Airway epithelial cell (primary cell): ENCODE measurements at places on chromosomes 3 and 15. TPM values are rescaled to one million over a fixed set of nuclear protein-coding genes. Genes with fewer than 3 reads are reported as not detected.

CCR9 gene
- total RNA-seq = not detected in 2 replicates

FBXL2 gene
- 10.0 and 11.6 TPM in 2 replicates for total RNA-seq

CA12 gene
- total RNA-seq = 113 and 131 TPM in 2 replicates

GP5 gene
- total RNA-seq = not detected in 2 replicates

PPP2R3A gene
- 6.8 and 8.5 TPM in 2 replicates for total RNA-seq

MESP1 gene
- total RNA-seq = 0.07 TPM in 1 of 2 replicates, not detected in the other

SPG21 gene
- 73.0 and 91.5 TPM in 2 replicates for total RNA-seq

CFAP91 gene
- 0.07 TPM in 1 of 2 replicates, not detected in the other for total RNA-seq

FRG2C gene
- not detected in 2 replicates for total RNA-seq

CYP1A2 gene
- not detected in 2 replicates for total RNA-seq

RBPMS2 gene
- not detected in 2 replicates for total RNA-seq

GHRL gene
- not detected in 2 replicates for total RNA-seq

ITPKA gene
- 2.0 and 3.3 TPM in 2 replicates for total RNA-seq

GOLGA8S gene
- not detected in 2 replicates for total RNA-seq

PLAAT1 gene
- 1.6 and 2.0 TPM in 2 replicates for total RNA-seq

SLC24A5 gene
- total RNA-seq = not detected in 2 replicates

PPP1R2 gene
- 35.3 and 52.7 TPM in 2 replicates for total RNA-seq

PTPRG gene
- total RNA-seq = 11.0 and 14.4 TPM in 2 replicates

ANKRD34C gene
- total RNA-seq = not detected in 2 replicates

SYNM gene
- 0.63 and 0.74 TPM in 2 replicates for total RNA-seq

CCR8 gene
- not detected in 2 replicates for total RNA-seq

SLC6A11 gene
- 0.35 and 0.79 TPM in 2 replicates for total RNA-seq

NOX5 gene
- total RNA-seq = 0.14 TPM in 1 of 2 replicates, not detected in the other

OR5H15 gene
- not detected in 2 replicates for total RNA-seq

MTHFS gene
- 18.0 and 19.8 TPM in 2 replicates for total RNA-seq

DUOXA2 gene
- total RNA-seq = not detected in 2 replicates

AMOTL2 gene
- total RNA-seq = 50.8 and 65.5 TPM in 2 replicates

SPINK8 gene
- total RNA-seq = not detected in 2 replicates

GPR149 gene
- not detected in 2 replicates for total RNA-seq

SCN11A gene
- total RNA-seq = not detected in 2 replicates

FBXO40 gene
- not detected in 2 replicates for total RNA-seq

SMCO1 gene
- not detected in 2 replicates for total RNA-seq

RPL39L gene
- total RNA-seq = 37.4 and 46.6 TPM in 2 replicates

PFN2 gene
- total RNA-seq = 109 TPM in 2 replicates

CD80 gene
- not detected in 2 replicates for total RNA-seq

RSRC1 gene
- 20.8 and 24.3 TPM in 2 replicates for total RNA-seq

NAA50 gene
- 186 and 192 TPM in 2 replicates for total RNA-seq

CHRM5 gene
- not detected in 2 replicates for total RNA-seq
